ENCODE measurements at places on chromosomes 3 and 15. TPM values are rescaled to one million over a fixed set of nuclear protein-coding genes. Genes with fewer than 3 reads are reported as not detected.
A peak's percentile ranks its signal among the peaks of the same experiment; 100 is the strongest.

GRCh38 chr3:130849091-130849552, 44.8 kb upstream of the ATP2C1 start:
- H3K4me3 ChIP-seq, result no peak overlapping the region
- no peaks in the 10 kb centered on the region for H3K36me3 ChIP-seq
- H3K4me1 ChIP-seq, result peaks cover 26% of the 10 kb centered on the region

GRCh38 chr3:159418571-159419526, 569.8 kb upstream of the IL12A start:
- H3K27me3 ChIP-seq, result no peaks in the 10 kb centered on the region
- H3K36me3 ChIP-seq, result no peaks in the 10 kb centered on the region
- H3K4me1 ChIP-seq, result no peaks in the 10 kb centered on the region
- DNase-seq, result no peak
- no peak overlapping the region for H3K27ac ChIP-seq

GRCh38 chr15:74793135-74794028, 11.5 kb downstream of the CSK start:
- no peaks in the 10 kb centered on the region for H3K27me3 ChIP-seq
- peaks cover 28% of the 10 kb centered on the region for H3K4me1 ChIP-seq
- H3K27ac ChIP-seq, result no peak overlapping the region
- peaks cover 58% of the 10 kb centered on the region for H3K36me3 ChIP-seq
- H3K4me3 ChIP-seq, result no peak overlapping the region
- DNase-seq, result no peak

DNA sequence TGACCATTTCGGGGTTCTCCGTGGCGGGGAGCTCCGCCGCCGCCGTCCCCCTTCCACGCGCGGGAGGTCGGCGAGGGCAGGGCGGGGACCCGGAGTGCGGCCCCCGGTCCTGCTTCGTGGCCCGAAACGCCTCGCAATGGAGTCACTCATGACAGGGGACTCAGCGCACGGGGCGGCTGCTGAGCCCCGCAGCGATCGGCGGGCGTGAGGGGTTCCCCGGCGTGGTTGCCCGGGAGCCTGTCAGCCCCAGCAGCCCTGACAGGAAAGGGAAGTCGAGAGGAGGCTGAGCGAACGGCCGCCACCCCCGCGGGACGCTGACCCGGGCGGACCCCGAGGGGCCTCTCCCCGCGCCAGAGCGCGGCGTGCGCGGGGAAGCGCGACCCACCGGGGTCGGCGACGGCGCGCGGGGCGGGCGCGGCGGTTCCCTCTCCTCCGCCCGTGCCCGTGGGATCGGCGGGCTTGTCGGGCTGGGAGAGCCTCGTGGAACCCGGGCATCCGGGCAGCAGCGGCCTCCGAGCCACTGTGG, 564 bp upstream of the PIGZ start:
- peak; percentile 61 for DNase-seq
- H3K4me1 ChIP-seq, result peaks cover 28% of the 10 kb centered on the region
- H3K36me3 ChIP-seq, result peaks cover 8% of the 10 kb centered on the region

Gene TNFSF10
- 0.13 TPM for total RNA-seq

Gene DPPA2
- not detected for total RNA-seq

DNA sequence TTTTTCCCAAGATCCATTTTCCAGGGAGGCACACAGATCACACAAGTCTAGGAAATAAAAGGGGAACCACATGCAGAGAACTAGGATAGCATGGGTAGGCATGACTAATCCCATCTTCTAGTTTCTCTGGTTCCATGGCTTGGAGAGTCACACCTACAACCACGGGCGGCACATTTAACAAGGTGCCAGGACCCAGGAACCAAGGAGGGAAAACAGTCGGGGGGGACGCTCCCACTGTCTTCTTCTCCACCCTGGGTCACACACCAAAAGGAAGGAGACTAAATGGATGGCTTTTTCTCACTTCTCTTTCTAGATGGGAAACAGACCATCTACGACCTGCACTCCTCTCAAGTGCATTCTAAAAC, 4.6 kb upstream of the SMCO1 start:
- H3K27ac ChIP-seq, result no peak overlapping the region
- H3K4me1 ChIP-seq, result peaks cover 11% of the 10 kb centered on the region
- DNase-seq, result no peak

- peaks cover 88% of the 10 kb centered on the region for H3K36me3 ChIP-seq
- H3K27ac ChIP-seq, result no peak overlapping the region
- DNase-seq, result no peak
- H3K27me3 ChIP-seq, result no peaks in the 10 kb centered on the region
Measured at GRCh38 chr3:47342151-47342550, 38.7 kb upstream of the PTPN23 start.

DNA sequence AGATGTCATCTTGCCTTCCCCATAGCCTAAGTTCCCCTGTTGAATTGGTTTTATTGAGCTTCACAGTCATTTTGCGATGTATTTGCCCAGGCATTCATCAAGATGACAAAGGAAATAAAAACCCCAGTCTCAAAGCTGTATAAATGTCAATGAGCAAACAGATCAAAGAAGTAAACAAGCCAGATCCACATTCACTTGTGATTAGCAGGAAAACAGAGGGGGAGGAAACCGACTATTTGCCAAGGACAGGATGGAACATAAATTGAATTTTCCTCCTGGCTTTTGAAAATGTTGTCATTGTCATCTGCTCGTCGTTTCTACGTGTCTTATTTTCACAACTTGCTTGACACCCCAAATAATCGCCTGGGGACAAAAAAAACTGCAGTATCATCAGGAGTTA, 83.5 kb downstream of the SV2B start:
- H3K4me3 ChIP-seq, result no peak overlapping the region
- no peak overlapping the region for H3K27ac ChIP-seq
- no peaks in the 10 kb centered on the region for H3K27me3 ChIP-seq
- H3K4me1 ChIP-seq, result no peaks in the 10 kb centered on the region

GRCh38 chr3:106029954-106030626, 161.3 kb upstream of the CBLB start:
- no peak overlapping the region for H3K4me3 ChIP-seq
- H3K27ac ChIP-seq, result no peak overlapping the region
- DNase-seq, result no peak
- no peaks in the 10 kb centered on the region for H3K4me1 ChIP-seq

Gene NUSAP1
- 152 TPM for total RNA-seq

Gene HIGD2B
- total RNA-seq, result 0.22 TPM

Gene LCTL
- total RNA-seq, result not detected

DNA sequence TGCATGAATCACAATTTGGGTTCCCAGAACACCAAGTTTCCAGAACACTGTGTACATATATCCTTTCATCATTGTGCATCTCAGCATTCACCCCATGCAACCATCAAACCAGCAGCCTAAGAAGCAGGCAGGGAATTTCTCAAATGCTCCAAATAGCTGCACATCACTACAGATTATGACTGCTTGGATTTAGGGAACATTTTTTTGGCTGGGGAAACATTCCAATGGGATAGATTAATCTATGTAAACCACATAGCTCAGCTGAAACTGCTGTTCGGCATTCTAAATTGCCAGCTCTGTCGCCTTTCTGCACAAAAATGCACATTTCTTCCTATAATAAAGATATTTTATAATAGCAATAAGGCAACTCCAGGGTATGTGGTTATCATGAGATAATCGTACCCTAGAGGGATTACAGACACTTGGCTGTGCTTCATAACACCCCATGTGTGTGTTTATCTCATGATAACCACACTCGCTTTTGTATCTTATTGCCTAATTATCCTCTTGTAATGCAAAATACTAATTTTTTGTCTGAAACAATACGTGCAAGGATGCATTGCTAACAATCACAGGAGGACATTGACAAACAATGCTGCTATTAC, 483.7 kb upstream of the DPH6 start:
- no peak for DNase-seq
- no peak overlapping the region for H3K27ac ChIP-seq
- no peaks in the 10 kb centered on the region for H3K36me3 ChIP-seq
- no peaks in the 10 kb centered on the region for H3K27me3 ChIP-seq
- no peaks in the 10 kb centered on the region for H3K4me1 ChIP-seq
- H3K4me3 ChIP-seq, result no peak overlapping the region

GRCh38 chr3:13549623-13550422, 898 bp downstream of the FBLN2 start:
- H3K4me1 ChIP-seq, result peaks cover 19% of the 10 kb centered on the region
- no peak for DNase-seq
- H3K27ac ChIP-seq, result no peak overlapping the region
- H3K27me3 ChIP-seq, result peaks cover 12% of the 10 kb centered on the region
